ENCODE measurements at places on chromosomes 11 and 22.

DNA sequence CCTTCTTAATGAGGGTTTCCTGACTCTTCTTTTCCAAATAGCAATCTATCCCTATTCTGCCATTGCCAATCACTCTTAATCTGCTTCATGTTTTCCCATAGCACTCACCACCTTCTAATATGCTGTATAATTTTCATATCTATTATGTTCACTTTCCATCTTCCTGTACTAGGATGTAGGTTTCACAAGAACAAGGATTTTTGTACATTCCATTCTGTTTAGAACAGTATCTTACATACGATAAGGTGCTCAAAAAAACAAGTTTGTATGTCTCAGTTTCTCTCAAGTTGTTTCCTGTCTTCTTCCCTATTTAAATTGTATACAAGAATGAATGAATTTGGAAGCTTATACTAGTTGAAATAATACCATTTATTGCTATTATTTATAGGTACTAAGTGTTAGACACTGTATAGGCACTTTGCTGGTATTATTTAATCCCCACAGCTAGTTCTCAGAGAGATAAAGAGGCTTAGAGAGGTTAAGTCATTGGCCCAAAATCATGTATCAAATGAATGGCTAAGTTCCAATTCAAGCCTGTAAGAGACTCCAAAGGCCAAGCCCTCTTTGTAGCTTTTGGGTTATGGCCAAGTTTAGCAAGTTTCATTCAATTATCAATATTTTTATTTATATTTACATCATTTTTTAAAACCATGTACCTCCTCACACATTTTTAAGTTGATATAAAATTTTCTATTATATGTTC, 134.7 kb downstream of the PAX6 start:
- no peak for ATAC-seq

DNA sequence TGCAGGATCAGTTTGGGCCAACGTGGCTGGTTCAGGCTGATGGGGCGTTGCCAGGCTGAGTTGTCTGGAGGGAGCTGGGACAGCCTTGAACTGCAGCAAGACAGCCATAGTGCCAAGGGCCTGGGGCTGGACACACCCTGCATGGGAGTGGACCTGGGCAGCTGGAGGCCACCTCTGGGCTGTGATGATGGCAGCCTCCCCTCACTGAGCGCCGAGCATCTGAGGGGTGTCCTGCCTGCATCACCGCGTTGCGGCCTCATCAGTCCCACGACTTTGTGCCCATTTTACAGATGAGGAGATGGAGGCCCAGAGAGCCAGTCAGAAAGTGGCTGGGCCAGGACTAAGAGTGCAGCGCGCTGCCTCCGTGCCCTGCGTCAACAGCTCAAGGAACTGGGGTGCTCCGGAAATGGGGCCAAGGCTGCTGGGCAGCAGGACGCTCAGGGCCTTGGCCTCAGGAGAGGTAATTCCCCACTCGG, 590 bp upstream of the TSPO start:
- no peak for ATAC-seq

- no peak for ATAC-seq
Observed at GRCh38 chr22:23763579-23763945, 772 bp downstream of the C22orf15 start.

DNA sequence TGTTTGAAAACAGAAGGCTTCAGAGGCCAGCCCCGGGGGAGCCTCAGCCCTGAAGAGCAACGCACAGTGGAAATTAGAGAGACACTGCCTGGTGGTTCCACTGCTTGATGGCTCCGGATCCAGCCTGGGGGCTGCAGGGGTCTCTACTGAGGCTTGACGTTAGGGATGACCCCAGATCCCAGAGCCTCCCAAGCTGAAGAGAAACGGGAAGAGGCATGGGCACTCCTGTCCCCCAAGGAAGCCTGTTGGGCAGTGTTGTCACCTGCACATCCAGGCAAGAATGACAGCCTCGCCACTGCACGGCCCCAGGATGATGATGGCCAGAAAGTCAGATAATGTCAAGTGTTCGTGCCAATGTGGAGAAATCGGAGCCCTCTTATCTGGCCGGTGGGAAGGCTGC, 56.8 kb upstream of the FGF3 start:
- no peak for ATAC-seq

- ATAC-seq = no peak
Observed at GRCh38 chr22:40567106-40567505, 69.4 kb downstream of the MRTFA start.

- no peak for ATAC-seq
Observed at GRCh38 chr22:24046024-24046423, 34.9 kb downstream of the CABIN1 start.

DNA sequence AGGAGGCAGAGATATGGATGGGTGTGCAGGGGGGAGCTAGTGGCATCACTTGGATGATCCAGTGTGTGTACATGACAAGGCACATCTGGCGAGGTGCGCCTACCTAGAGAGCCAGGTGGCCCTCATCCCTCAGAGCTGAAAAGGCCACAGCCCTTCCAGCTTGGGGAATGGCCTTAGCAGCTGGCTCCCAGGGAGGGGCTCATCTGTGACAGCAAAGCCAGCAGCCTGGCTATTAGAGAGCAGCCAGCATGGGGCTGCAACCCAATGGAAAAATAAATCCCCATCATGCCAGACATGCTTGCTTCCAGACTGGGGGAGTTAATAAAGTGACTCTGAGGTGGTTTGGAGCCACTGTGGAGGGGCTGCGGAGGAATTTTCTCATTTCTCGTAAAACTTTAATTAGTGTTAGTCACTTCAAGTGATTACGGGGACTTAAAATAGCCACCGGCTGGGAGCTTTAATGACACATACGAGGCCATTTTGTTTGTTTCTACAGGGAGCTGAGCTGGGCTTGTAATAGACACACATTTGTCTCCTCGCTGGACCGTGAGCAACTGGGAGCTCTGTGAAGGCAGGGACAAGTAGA, 111.2 kb upstream of the ALX4 start:
- ATAC-seq = no peak

GRCh38 chr11:62402226-62402959, 16.4 kb upstream of the SCGB1A1 start:
- peak; percentile 13 for ATAC-seq

Data from esophagus mucosa (tissue), 1 donor.